ENCODE measurements at places on chromosomes 2 and 18.
A peak's percentile ranks its signal among the peaks of the same experiment; 100 is the strongest.

- no peak for DNase-seq
Observed at GRCh38 chr2:85231952-85232351, 95.8 kb downstream of the TGOLN2 start.

- DNase-seq: no peak
Observed at GRCh38 chr2:156401861-156402260, 34.3 kb upstream of the GPD2 start.

DNA sequence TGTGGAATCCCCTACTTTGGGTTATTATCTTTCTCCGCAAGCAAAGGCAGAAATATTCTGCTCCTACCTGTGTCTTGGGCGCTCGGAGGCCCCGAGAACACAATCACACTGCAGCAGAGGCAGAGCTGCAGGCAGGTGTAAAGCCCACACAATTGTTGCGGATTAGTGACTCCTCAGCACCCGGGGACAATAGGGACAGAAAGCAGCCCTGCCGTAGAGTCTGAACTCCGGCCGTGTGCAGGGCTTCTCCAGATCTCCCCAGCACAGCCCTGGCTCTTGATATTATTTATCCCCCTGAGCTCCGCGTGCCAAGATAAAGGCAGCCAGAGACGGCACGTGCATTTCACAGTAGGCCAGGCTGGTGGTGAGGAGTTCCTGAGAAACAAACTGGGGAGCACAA lies 229.2 kb downstream of the EN1 start:
- DNase-seq: peak; percentile 27

DNA sequence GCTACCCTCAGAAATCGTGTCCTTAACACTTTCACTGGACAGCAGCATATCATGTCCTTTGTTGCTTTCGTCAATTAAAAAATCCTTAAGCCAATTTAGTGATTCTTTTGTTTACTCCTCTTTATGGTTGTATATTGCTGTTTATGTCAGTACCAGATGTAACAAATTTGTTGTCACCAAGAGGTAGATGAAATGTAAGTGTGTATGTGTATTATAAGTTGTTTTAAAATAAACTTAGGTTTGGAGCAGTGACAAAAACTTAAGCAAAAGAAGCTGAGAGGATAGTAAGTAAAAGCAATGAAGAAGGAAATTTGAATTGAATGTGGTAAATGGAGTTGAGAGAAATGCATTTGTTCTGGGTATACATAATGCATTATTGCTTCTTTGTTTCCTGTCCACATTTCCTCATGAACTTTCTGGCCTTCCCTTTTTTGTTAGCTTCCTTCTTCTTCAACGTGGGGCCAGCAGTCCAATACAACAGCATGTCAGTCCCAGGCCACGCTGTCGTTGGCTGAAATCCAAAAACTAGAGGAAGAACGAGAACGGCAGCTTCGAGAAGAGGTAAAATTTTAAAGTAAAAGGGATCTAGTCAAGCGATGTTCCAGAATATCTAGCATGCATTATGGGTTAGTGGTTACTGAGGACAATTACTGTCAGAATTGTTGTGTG lies 30.5 kb upstream of the SNORC start:
- DNase-seq: no peak
